ENCODE measurements at places on chromosomes 2 and 18. TPM values are rescaled to one million over a fixed set of nuclear protein-coding genes. Genes with fewer than 3 reads are reported as not detected.

DNA sequence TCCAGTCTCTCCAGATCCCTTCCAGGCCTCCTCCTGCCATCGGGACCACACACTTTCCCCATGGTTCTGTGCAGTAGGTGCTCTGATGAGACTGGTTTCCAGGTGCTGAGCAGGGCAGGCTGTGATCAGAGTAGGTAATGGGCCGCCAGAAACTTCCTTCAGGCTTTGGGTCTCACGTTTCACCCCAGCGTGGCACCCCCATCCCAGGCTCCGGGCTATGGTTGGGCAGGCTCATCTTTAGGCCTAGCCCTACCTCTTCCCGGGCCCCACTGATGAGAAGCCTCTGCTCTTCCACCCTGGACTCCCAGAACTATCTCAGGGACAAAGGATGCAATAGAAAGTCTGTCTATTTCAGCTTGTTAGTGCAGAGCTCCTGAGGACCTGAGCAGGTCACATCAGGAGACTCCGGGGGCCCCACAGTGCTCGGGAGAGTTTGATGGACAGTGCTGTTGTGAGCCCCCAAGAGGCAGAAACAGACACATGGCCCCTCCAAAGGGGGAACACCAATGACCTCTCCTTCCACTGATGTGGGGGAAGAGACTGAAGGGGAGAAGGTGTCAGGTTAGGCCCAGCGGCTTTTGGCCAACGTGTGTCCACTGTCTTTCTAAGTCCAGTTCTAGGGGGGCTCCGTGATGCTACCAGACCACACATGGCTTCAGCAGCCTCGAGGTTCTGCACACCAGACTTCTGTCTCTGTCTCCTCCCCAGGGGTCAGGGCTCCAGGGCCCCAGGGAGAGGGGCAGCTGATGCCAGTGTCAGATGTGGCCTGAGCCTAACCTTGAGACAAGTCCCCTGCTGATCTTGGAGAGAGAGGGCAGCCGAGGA lies 5.8 kb upstream of the PROM2 start:
- peak; percentile 9 for DNase-seq

DNA sequence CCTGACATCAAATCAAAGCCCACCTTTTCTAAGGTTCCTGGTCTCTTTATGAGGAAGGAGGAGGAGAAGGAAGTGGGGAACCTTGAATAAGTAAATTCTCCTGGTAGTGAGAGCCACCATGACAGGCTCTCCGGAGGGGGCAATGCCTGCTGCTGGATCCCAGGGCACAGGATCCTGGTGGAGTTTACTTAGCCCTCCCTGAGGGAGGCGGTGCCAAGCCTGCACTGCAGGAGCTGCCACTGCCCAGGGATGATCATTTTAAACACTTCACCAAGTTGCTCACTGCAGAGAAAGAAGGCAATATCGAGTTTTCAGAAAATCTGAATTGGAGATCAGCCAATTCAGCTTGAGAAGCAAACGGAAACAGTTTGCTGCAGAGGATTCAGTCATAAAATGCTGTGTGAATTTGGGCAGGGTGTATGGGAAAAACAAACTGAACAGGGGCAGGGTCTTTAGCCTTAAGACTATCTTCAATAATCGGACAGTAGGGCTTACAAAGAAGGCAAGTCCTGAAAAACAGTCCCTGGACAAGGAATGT lies 200.7 kb downstream of the RAD51AP2 start:
- no peak for DNase-seq

DNA sequence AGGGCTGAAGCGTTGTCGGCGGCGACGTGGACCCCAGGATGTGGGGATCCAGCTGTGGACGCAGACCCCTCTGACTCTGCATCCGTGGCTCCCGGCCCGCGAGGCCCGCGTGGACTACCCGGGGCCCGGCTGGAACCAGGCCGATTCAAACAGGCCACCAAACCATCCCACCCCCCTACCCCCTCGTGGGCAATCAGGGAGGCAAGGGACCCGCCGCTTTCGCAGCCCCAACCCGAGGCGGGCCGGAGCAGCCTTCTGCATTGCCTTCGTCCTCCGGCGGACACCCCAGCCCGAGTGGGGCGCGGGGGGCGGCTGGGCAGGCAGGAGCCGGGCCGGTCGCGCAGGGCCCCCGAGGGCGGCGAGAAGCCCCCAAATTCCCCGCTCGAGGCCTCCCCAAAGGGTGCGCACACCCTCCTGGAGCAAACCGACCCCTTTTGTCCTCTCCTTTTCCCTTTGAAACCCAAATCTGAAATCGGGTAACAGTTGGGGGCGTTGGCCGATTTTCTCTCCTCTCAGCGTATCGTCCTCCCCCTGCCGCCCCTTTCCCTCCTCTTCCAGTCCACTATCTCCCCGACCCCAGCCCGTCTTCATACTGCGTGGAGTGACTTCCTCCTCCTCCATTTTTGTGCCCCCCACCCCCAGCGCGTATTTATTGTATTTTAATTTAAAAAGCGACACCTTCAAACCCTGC lies 7.4 kb downstream of the SP9 start:
- DNase-seq, result peak; percentile 35

DNA sequence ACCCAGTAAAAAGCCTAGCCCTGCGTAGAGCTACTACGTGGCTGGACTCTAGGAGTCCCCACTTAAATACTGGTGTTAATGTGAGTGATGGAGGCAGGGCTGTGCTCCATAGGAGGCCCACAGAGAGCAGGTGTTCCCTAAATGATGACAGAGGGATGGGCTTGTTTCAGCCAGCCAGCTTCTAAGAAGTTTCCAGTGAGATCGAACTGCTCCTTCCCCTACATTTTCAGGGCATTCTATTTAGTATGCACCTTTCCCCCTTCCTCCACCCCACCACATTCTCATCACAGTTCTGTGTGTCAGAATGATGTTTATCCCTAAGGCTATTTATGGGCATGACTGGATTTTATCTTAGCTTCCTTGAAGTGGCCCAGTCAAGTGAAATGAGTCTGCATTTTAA lies 213.0 kb downstream of the TRIB2 start:
- DNase-seq, result no peak

- no peak for DNase-seq
Observed at GRCh38 chr2:165911231-165911630, 42.3 kb downstream of the TTC21B start.

DNA sequence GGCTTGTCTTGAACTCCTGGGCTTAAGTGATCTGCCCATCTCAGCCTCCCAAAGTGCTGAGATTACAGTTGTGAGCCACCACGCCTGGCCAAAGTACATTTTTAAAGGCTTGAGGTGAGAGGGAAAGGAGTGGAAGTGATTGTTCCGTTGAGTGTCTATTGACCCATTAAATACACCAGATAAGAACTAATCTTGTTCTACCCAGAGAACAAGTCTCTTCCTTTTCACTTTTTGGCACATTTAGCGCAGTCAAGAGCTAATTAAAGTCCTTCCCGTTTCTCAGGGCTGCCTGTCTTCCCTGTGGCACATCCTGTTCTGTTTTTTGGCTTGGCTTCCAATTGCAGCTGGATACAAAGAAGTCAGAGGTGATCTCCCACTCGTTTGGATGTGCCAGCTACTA lies 172.3 kb downstream of the ALPK2 start:
- DNase-seq, result peak; percentile 69

GRCh38 chr18:36467614-36468013 lies 170.1 kb downstream of the FHOD3 start:
- DNase-seq, result no peak

DNA sequence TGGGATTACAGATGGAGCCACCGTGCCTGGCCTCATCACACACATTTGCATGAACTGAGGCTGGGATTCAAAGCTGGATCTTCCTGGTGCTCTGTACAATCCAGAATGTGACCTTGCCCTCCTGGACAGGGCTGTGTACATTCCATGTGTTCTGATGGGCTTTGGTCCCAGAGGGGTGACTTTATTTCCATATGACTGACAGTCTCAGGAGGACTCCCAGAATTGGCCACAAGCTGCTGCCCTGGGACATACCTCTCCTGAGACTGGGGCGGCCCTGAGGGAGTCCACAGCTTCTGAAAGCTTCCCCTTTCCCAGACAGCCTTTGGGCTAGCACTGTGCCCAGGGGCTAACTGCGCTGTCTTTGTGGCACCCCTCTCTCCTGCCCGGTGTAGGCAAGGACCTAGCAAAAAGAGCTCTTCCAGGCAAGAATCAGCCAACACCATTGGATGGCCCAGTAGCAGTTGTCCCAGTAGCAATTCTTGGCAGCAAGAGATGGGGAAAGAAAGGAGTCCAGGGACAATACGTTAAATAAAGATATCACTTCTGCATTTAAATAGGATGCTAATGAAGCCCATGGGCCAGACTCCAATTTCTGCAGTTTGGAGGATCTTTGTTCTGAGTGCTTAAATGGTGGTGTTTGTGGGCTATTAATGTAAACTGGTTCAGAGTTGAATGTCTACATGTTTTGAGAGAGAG lies 26.4 kb upstream of the ZNF532 start:
- DNase-seq, result no peak

DNA sequence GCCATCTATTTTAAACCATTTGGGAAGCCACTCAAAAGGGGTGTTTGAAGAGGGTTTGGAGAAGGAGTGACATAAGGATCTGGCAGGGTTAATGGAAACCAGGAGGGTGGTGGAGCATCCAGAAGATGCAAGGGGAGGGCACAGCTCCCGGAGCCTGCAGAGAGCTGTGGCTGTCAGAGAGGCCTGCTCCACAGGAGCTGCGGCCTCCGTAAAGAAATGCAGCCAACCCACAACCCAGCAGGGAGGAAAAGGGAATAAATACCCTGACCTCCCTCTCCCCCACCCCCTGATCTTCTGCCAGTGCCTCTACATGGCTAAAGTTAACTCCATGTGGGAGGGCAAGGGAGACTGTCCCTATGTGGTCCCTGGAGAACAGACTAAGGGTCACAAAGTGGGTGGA lies 567.1 kb upstream of the POU3F3 start:
- no peak for DNase-seq

DNA sequence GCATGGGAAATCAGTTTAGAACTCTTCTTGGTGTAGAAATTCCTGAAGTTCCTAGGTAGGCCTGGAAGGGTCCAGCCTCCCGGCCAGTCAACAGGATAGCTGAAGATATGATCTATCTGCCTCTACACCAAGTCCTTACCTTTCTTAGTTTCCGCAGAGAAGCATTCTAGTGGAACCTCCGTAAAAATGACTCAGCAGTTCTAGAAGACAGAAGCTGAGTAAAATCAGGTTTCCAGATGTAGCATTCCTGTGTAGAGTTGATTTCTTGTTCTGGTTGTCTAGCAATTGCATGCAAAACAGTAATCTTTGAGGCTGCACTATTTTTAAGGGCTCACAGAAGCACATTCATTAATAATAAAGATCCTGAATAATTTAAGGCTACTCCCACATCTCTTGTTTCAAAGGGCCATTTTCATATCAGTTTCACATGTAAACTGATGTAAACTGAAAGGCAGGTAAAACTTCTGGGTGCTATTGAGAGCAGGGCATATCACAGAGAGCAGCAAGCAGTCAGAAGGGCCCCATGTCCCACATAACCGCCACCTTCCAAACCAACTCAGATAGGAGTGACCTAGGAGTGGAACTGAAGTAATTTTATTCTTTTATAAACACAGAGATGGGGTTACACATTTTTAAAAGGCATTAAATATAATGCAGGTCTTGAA lies 3.2 kb upstream of the DYTN start:
- no peak for DNase-seq

DNA sequence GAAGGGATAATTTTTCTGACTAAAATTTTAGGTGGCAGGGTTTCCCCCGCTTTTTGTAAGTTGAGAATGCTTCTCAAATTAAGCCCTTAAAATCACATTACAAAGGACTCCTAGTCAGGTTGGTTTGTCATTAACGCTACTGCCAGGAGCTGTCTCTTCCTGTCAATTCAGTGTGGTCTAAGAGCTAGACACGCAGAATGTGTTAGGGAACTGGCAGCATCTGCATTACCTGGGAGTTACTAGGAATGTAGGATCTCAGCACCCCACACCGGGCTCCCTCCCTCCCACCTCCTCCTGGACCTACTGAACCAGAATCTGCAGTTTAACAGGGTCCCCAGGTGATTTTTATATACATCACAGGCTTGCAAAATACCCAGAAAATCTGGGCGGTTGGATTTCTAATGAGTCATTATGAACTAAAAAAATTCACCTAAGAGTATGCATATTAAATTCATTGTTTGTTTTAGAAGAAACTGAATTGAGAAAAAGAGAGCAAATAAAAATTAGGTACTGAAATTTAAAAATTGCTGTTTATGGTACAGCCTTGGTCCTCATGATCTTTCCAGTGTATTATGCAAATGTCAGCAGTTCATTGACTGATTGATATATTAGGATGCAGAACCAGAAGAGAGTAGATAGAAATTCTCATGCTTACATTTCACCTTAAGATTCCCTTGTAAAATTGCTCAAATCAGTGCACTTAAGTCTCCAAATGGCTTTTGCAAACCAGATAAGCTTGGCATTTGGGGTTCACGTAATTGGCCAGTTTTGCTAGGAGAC lies 130.9 kb upstream of the ITGA6 start:
- no peak for DNase-seq

- DNase-seq, result no peak
Observed at GRCh38 chr18:8424917-8425725, 184.1 kb upstream of the RAB12 start.

DNA sequence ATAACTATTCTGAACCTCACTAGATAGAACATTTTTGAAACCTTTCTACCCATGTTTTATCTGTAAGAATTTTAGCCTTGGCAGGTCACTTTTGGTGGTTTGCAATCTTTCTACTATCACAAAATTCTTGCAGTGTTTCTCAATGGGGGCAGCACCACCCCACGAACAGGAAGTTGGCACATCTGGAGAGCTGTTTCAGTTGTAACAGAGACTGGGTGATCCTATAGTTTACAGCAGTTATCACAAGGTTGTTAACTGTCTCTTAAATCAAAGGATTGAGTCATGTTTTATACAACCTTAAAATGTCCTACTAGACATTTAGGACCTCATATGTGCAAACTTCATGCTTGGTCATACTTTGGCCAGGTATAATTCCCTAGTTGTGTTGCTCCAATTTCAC lies 829.2 kb downstream of the ERBB4 start:
- no peak for DNase-seq

- DNase-seq, result no peak
Observed at GRCh38 chr2:43738257-43738656, 35.6 kb upstream of the DYNC2LI1 start.

The SERTAD2 gene
- 17.3 TPM for total RNA-seq

The TWIST2 gene
- total RNA-seq, result 1.1 TPM

The SPP2 gene
- not detected for total RNA-seq

The WNT6 gene
- total RNA-seq, result 0.41 TPM

The GRB14 gene
- 0.77 TPM for total RNA-seq

The AAK1 gene
- 62.4 TPM for total RNA-seq

The ASAP2 gene
- 84.1 TPM for total RNA-seq
